ENCODE measurements at places on chromosomes 5 and 9.

DNA sequence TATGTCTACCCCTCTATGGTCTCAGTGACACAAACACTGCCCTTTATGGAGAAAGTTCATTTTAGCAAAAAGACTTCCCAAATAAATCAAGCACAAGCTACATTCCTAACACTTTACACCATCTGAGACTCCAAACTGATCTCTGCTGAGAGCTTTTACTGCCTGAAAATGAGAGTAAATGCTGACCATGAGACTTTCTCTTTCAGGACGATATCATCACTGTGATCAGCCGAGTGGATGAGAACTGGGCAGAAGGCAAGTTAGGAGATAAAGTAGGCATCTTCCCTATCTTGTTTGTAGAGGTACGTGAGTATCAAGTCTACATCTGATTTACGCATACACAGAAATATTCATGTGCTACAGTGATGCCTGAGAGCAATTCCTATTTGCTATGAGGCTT, 67.5 kb downstream of the SH3RF2 start:
- DNase-seq = no peak

DNA sequence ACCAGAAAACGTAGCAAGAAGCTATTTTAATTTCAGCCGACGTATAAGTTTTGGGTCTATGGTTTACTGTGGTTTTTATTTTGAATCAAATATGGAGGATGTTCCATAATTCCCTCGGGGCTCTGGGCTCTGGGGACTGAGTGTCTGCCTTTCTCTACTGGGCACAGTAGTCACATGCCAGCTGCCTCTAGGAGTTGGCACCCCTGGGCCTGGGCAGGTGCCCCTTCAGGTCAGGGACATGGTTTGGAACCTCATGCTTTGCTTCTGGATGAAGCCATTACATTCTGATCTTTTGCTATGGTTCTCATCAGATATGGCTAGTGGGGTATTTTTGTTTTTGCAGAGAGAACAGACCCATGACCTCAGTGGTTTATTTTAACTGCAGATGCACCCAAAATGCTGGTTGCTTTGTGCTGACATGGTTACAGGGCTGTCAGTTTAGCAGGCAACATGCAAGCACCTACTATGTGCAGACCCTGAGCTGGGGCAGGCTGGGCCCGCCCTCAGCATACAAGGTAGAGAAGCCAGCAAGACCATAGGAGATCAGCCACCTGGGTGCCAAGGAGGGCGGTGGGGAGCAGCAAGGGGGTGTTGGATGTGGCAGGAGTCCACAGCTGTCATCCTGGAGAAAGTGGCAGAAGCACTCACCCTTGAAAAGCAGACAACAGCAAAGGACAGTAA, 54.5 kb upstream of the PSD2 start:
- no peak for DNase-seq

- DNase-seq = no peak
Measured at GRCh38 chr5:74446725-74447241, 193.7 kb downstream of the ENC1 start.

DNA sequence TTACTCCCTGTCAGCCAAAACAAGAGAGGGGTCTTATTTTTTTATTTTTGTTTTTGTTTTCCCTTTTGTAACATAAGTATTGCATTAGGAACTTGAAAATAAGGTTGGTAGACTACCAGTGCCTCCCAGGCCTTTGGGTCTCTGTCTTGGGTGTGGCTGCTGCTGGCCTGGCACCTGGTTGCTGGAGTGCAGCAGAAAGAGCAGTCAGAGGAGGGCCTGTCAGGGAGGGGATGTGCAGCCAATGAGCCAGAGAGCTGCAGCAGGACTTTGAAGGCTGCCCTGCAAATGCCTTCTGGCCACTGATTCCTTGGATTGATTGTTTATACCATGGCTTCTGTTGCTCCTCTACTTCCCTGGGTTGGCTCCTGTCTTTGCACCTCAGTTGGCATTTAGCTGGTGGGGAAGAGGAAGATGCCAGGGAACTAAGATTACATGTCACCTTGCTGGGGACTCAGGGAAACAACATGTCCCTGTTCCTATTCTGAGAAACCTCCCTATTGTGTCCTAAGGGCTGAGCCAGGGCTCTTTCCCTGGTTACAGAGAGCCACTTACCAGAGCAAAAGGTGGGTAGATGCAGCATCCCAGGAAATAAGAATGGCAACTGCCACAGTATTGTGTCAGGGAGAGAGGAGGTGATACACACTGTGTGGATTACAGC, 66.6 kb downstream of the ANGPTL2 start:
- no peak for DNase-seq

GRCh38 chr5:103402851-103403250, 144.3 kb downstream of the MACIR start:
- no peak for DNase-seq

GRCh38 chr9:14081745-14082144, 232.2 kb downstream of the NFIB start:
- no peak for DNase-seq
